ENCODE measurements at places on chromosomes 4 and X. TPM values are rescaled to one million over a fixed set of nuclear protein-coding genes. Genes with fewer than 3 reads are reported as not detected.

The SEPTIN6 gene
- 40.9 TPM for total RNA-seq

The PDGFC gene
- 47.3 TPM for total RNA-seq

The PPBP gene
- total RNA-seq: not detected

DNA sequence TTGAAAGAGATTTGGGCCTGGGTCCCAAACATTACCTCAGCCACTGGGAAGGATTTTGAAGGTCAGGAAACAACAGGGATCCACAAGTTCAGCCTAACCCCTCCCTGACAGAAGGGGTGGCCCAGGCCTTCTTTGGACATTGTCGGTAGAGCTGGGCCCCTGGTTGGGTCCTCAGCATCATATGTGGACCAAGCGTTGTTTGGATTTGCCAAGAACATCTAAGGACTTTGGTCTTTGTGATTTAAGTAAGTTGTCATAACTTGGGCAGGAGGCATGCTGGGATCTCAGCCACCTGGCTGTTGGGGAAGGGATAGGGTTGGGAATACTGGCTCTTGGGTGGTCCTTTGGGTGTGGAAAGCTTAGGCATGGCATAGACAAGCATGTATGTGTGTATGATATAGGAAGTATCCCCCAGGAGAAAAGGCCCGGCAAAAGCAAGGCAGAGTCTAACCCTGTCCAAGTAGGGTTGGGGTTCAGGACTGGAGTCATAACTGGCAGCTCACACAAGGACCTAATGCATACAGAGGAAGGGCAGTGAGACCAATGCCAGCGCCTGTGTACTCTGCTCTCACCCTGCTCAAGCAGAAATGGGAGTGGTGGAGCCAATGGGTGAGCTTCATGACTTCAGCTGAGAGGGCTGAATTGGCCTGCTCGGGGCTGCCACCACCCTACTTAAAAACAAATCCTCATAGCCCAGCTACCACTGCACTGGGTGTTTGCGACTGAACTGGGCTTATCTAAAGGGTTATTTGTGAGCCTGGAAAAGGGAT lies 102.8 kb downstream of the RTL5 start:
- DNase-seq: no peak

DNA sequence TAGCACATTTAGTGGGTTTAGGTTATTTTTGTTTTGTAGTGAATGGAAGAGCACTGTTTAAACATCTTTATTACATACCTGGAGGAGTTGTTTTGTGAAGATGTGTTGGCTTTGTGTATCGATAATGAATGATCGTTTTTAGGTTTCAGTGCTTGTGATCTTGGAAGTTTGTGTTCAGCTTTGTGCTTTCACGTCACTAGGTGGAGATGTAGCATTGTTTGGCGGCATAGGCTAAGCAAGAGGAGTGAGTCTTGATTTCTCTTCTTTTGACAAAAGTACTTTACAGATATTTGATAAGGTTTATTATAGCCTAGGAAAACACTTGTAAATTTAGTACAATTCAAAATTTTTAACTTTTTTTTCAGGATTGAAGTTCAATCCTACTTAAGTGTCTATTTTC lies 50.4 kb downstream of the PDK3 start:
- DNase-seq: peak; percentile 55

DNA sequence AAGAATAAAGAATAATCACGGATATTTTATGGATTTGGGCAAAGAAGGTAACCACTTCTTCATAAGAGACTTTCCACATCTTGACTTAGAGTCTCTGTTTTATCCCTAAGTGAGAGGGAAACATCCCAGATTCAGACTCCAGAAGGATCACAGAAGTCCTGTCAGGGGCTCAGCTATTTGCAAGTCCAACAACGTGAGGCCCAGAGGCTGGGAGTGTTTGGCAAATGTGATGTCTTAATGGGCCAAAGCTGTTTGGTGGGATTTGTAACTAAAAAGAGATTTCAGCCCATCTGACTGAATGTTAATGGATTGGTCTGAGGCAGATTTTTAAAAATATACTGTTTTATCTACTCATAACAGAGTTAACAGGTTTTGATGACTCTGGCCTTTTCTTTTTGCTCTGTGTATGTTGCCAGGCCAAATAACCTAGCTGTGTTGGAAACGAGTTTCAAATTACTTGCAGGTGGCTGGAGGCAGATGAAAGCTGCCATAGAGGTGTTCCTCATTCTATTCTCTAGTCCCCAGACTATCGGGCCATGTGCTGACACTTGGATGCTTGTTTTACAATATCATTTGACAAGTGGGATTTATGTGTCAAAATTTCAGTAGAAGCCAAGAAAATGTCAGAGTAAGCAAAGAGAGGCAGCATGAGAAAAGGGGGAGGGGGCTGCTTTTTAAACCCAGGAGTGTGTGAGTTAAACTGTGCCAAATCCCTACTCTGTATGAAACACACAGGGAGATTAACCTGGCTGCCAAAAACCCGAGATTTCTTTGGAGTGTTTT lies 330.9 kb downstream of the DCHS2 start:
- no peak for DNase-seq

DNA sequence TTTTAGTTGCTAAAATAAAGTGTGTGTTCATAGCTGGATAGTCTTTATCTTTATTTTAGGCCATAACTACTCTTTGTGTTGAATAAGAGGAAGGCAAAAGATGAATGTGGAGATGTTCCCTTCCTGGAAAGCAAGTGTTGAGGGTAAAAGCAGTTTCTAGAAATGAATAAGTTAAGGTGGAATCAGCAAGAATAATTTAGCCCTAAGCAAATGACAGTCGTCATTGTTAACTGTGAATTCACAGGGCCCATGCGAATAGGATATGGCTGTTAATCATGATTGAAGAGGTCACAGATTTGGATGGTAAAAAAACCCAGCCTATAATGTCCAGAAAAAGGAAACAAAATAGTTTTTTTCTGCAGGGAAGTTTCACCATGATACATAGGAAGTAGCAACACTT lies 167.8 kb upstream of the PPP3CA start:
- no peak for DNase-seq

DNA sequence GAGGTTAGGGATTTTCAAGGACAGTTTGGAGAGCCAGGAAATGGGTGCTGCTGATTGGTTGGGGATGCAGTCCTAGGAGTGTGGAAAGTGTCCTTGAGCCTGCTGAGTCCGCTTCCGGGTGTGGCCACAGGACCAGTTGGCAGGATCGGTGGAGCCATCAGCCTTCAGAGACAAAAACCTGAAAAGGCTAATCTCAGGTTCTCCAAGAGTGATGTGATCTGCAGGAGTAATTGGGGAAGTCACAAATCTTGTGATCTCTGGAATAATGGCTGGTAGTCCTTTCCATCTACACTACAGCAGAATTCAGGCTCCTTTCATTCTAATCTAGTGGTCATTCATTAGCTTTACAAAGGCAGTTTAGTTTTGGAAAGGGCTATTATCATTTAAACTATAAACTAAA lies 55.9 kb upstream of the BMP2K start:
- DNase-seq: no peak

All from dermis blood vessel endothelial cell (primary cell).